ENCODE measurements at places on chromosomes 7 and 10. TPM values are rescaled to one million over a fixed set of nuclear protein-coding genes. Genes with fewer than 3 reads are reported as not detected.

GRCh38 chr7:137873979-137874777, 27.4 kb upstream of the DGKI start:
- no peak for DNase-seq

DNA sequence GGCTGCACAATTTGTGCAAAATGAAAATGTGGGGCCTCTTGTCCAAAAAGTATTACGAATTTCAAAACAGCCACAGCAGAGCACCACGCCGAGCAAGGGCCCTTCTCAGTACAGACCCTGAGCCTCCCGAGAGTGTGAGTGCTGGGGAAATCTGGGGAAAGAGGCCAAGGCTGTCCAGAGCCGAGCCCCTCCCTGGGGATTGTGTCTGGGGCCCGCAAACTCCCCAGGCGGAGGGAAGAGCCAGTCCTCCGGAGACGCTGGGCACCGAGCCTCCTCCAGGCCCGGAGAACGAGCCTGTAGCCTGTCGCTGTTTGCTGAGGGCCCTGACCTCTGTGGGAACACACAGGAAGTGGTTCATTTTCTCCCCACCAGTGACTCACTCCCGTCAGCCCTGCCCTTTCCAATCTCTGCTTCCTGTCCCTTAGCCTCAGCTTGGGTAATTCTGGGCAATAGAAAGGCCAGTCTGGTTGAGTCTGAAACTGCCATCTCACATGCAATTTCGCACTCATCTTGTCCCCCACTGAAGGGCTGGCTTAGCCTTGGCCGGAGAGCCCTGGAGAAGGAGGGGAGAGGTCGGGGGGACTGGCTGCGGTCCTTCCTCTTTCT, 19.5 kb upstream of the GNA12 start:
- DNase-seq, result peak; percentile 76

- DNase-seq, result peak; percentile 38
Measured at GRCh38 chr10:88896372-88896993, 16.4 kb downstream of the STAMBPL1 start.

GRCh38 chr7:105656922-105657521, 75.7 kb upstream of the EFCAB10 start:
- DNase-seq, result no peak

DNA sequence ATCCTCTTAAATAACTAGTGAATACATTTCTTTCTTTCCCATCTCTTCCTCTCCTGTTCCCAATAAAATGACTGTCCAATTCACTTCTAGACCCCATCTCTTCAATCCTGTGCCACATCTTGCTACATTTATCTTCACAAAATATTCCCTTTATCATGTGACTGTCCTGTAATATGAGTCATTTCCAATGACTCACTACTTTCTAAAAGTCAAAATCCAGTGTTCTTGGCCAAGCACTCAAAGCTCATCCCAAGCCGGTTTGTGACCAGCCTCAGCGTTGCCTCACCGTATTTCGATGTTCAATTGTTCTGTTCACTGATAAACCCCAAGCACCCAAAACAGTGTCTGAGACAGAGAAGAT, 104.7 kb downstream of the PARD3 start:
- no peak for DNase-seq

DNA sequence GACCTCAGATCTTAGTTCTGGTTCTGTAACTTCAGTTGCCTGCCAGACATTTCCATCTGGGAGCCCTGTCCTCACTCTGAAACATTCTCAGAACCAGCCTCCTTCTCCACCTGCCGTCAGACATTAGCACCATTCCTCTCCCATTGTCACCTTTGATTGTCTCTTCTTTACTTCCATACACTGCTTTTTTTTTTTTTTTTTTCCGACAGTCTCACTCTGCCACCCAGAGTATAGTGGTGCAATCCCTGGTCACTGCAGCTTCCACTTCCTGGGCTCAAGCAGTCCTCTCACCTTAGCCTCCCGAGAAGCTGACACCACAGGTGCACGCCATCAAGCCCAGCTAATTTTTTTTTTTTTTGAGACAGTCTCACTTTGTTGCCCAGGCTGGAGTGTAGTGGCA, 21.1 kb upstream of the HIPK2 start:
- DNase-seq, result no peak

DNA sequence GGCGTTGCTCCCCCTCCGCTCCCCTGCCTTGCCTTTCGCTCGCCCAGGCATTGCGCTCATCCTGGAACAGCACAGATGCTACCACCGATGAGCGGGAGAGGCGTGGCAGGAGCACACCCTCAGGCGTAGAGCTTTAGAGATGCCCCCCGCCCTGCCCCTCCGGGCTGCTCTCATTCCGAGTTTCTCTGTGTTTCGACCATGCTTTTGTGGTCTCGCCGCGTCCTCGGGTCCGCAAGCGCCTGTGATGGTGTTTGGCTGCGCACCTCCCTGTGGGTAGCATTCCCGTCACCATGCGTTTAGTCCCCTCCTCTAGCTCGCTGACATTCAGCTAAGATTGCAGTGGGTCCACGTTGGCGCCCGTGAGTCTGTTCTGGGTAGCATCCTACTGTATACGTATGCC, 18.7 kb downstream of the NOM1 start:
- DNase-seq, result no peak

The POLR2J gene
- total RNA-seq, result 49.4 TPM

The NEUROD6 gene
- total RNA-seq, result not detected
